NCI-H187 (cell line): ENCODE measurements at places on chromosomes 5 and 9.

- DNase-seq, result no peak
These were observed 33.9 kb downstream of the CNOT8 start for GRCh38 chr5:154892369-154892771.

DNA sequence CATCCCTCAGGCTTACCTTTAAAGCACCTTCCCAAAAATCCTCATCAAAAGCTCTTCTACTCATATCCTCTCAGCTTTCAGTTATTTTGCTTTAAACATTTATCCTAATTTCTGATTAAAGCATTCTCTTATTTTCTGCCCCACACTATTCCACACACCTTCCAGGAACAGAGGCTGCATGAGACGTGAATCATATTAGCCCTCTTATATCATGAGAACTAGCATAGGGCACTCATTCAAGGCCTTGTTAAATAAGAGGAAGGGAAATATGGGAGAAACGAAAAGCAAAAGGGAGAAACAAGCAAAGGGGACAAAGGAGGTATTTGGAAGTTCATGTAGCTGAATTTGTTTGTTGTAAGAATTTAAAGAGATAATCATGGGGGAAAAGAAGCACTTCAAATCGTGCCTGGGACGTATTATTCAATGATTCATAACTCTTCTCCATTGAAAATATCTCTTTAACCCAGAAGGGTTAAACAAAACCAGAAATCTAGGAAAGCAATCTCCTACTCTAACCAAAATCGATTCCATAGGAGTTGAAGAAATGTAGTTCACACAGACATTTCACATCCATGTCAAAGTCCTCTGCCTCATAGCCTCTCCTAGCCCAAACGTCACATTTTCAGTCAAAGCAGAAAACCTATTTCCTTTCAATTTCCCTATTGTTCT, 4.1 kb downstream of the ALDH1A1 start:
- DNase-seq, result no peak

DNA sequence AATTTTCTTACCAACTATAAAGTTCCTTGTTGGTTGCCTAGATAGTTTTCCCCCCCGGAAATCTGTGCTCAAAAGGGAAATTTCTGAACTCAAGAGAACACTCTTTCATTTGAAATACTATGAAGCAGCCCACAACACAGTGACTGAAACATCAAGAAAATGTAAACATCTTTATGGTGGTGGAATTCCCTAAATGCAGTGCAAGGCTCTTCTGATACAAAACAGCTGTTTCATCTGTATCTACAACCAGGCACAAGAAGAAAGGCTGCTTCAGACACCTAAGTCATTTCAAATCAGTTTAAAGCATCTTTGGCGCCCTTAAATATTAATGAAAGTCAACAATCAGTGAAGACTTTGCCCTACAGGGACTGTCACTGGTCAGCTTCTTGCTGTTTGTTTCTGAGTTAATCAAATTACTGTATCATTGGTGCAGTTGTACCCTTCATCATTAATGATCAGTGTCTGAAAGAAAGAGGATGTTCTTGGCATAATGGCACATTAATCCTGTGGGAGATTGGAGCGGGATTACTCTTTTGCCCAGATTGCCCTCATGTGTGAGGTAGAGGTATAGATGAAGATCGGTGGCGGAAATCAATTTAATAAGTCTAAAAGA, 947.0 kb downstream of the NR2F1-AS1 start:
- DNase-seq, result no peak

GRCh38 chr9:109792951-109793546, 13.1 kb downstream of the PALM2AKAP2 start:
- DNase-seq, result no peak

DNA sequence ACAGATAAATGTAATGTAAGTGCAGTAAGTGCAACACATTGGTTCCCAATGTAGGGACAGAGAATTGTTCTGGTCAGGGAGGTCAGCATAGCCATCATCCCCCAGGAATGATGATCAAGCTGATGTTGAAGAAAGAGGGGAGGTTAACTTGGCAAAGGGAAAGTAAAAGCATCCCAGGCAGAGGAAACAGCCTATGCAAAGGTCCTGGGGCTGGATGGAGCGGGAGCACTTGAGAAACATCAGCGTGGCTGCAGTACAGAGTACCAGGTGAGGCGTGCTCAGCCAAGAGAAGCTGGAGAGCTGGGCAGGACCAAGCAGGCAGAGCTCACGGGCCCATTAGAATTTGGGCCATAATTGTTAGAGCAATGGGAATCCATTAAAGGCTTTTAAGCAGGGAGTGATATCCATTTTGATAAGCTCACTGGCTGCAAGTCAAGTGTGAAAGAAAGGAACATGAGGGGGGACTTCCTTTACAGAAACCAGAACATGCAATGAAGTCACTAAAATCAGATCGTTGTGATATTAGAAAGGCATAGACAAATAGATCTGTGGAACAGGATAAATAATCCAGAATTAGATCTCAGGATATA, 50.1 kb upstream of the HAND1 start:
- no peak for DNase-seq

- DNase-seq, result no peak
These were observed 128.2 kb downstream of the TMEM161B start for GRCh38 chr5:88140396-88140855.

DNA sequence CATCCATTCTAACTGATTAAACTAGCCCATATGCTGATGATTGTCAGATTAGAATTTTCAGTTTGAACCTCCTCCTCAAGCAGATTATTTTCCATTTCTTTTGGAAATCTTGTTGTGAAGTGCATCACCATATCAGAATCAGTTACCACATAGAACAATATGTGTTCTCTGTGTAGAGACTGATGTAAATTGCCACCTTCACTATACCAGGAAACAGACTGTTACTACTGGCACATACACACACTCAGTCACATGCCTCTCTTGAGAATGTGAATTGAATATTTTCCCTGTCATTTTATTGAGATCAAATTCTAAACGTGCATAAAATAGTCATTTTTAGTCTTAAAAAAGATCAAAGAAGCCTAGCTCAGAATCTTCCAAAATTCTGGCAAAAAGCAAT, 161.4 kb downstream of the ALDH1A1 start:
- no peak for DNase-seq

- no peak for DNase-seq
These were observed 12.2 kb upstream of the PJA2 start for GRCh38 chr5:109421956-109422355.

DNA sequence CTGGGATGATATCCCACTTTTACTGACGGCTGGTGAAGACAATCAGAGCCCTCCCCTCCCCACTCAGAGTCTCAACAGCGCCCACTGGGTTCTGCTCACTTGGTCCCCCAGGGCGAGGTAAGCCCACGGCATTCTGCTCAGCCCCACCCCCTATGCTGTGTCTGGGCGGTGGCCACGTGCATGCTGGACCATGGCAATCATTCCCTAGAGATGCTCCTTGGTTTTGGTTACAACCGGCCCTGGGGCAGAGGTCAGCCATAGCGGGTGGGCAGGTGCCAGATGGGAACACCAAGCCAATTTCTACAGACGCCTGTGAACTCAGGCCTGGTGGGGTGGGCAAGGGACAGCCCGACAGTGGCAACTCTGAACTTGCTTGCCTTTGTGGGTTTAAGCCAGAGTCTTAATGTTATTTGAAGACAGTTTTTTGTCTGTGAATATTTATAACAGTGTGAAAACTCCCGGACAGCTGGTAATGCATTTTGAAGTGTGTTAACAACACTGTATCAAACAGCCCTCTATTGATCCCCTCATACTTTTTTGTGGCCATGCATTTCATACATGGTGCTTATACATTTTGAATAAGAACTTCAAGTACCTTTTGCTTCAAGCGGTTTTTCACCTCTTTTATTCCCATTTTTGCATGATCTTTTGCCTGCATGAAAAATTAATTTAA, 94.2 kb downstream of the CRB2 start:
- no peak for DNase-seq

DNA sequence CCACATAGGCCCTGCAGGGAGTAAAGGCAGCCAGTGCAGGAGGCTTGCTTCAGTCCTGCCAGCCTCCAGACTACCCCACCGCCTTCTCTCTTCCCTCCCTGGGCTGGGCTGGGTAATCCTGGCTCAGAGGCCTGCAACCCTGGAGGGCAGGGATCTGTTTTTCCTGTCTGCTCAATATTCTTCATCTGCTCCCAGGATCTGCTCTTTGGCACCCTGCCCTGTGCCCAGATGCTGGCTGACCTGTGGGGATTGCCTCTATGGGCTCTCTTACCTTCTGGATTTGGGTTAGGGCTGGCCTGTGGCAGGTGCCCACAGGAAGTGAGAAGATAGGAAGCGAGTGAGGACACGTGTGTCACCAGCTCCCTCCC, 7.3 kb upstream of the ANGPTL2 start:
- DNase-seq, result no peak

DNA sequence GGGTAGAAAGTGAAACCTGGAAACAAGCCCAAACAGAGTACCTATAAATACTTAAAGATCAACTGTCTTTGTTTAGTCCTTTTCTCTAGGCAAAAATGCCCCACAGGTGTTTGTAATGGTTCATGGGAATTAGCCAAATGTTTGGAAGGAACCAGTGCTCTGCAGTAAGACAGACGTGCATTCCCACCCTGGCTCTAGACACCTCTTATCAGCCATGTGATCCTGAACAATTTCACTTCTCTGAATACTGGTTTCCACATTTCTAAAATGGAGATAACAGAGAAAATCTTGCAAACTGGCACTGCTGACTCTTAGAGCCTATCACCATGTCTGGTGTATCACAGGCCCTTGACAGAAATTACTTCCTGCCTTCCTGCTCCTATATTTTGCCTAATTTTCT, 30.0 kb downstream of the GLIS3 start:
- DNase-seq, result no peak

DNA sequence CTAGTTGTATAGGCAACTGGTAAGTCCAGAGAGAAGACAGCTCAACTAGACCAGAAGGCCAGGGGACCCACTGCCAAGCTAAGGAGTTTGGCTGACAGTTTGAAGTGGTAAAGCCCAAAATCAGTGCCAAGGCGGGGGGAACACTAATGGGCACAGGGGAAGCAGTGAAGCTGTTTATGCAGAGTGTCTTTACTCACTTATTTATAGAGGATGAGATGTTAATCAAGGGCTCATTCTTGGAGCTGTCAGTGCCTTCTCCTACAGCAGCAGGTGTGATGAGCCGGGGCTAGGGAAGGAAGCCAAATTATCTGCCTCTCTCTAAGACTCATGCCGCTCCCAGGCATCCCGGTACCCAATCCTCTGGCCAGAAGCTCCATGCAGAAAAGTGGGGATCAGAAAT, 75.2 kb upstream of the GALNT10 start:
- no peak for DNase-seq

GRCh38 chr5:15243301-15244020, 256.5 kb upstream of the FBXL7 start:
- no peak for DNase-seq

DNA sequence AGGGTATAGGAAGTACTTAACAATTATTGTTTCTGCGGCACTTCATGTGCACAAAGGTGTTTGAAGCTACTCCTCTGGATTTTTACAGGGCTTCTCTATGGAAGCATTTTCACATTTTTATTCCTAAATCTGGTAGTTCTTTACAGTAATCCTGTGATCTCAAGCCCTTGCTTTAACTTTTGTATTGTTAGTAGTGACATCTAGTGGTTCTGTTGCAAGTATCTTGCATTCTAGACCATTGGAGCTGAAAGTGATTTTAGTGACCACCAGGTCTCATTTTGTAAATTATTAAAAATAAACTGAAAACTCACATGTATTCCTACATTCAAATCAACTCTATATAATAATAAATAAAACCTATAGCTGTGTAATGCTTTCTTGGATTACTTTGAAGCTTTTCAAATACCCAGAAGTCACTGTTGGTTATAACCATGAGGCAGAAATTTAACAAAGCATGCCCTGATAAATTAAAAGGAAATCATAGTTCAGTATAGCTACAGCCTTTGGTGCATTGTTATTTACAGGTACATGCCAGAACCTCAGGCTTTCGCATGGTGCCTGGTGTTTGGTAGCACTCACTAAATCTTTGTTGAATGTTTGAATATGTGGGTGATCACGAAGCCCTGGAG, 18.9 kb downstream of the RPS23 start:
- DNase-seq, result no peak
